ENCODE measurements at places on chromosomes 5 and 9.

- DNase-seq: no peak
Observed at GRCh38 chr5:16536246-16536645, 70.6 kb upstream of the ZNF622 start.

DNA sequence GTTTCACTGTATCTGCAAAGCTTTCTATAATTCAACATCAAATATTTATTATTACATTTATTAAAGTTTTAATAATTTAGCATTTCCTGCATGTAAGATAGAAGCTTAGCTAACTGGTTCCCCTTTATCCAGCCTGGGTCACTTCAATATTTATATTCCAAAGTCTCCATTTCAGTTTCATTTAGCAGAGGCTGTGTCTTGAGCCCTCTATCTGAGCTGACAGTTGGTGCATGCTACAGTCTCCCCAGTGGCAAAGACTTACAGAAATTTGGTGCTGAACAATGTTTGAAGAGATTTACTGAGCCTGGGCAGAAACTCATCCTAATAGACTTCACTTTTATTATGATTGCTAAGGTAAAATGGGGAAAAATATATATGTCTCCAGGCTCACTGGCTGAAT is 279.1 kb downstream of the TRIM32 start:
- DNase-seq: no peak

- no peak for DNase-seq
Observed at GRCh38 chr5:79225026-79225425, 10.9 kb upstream of the JMY start.

GRCh38 chr5:178182158-178182876 is 4.9 kb downstream of the GMCL2 start:
- no peak for DNase-seq

DNA sequence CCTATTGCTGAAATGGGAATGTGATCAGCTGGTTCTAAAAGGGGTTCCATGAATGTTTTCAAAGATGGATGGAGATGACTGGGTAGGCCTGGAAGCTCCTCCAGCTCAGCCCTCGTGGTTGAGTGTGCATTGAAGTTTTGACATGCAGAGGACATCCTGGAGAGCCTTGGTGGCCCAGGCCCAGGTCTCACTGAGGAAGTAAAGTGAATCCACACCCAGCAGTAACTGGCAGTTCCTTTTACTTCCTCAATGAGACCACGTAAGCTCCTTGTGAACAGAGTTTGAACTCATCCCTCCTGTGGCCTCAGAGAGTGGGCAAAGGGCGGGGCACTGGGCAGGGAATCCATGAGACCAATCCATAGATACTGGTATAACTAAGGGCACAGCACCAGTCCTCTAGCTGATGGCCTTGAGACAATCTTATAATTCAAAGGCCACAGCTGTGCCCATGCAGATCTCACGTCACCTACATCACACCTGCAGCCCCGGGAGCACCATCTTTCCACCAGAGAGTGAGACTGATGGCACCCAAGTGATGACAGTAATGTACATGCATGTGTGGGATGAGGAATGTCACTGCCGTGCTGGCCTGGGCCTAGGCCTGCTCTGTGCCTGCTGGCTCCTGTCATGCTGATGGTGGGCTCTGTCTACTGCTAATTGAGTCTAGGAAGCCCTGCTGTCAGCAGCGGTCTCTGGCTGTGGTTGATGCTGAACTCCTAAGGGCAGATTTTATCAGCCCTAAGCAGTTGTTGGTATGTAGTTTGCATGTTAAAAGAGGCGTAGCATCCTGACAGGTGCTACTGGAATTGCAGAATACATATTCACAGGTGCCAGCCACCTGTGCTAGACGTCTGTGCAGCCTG is 257.8 kb downstream of the FSTL4 start:
- DNase-seq: no peak

GRCh38 chr5:637581-638450 is 25.7 kb downstream of the CEP72 start:
- no peak for DNase-seq

- peak; percentile 80 for DNase-seq
Observed at GRCh38 chr5:68251386-68251785, 35.8 kb downstream of the PIK3R1 start.

- DNase-seq: no peak
Observed at GRCh38 chr9:588981-589380, 252.5 kb upstream of the DMRT1 start.

DNA sequence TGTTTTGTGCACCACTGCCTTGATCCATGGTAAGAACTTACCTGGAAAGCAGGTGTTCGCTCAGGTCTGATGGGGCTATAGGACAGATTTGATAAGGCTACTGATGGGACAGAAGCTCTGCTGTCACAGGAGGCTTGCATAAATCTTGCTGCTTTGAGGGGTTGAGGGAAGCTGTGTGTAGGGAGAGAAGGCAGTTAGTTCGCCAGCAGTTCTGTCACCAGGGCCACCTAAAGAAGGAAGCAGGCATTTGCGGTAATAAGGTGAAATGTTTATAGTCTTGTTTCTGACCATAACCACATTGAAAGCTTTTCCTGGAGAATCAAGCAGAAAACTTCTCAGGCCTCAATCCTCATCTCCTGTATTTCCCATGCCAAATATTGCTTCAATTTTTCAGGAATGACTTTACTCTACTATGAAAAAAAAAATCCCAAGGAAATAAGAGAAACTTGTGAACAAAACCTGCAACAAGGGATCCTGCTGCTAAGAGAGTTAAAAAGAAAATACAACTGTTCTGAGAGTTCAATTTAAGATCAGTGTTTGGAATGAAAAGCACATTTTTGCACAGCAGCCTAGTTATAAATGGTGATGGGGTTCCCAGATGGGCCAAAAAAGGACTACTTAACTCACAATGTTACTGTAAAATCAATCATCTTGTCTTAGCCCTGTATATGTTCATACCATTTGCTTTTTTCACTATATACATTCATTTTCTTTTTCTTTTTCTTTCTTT is 122.0 kb upstream of the RANBP3L start:
- DNase-seq: no peak

GRCh38 chr5:137478043-137478442 is 21.1 kb downstream of the SPOCK1 start:
- no peak for DNase-seq

DNA sequence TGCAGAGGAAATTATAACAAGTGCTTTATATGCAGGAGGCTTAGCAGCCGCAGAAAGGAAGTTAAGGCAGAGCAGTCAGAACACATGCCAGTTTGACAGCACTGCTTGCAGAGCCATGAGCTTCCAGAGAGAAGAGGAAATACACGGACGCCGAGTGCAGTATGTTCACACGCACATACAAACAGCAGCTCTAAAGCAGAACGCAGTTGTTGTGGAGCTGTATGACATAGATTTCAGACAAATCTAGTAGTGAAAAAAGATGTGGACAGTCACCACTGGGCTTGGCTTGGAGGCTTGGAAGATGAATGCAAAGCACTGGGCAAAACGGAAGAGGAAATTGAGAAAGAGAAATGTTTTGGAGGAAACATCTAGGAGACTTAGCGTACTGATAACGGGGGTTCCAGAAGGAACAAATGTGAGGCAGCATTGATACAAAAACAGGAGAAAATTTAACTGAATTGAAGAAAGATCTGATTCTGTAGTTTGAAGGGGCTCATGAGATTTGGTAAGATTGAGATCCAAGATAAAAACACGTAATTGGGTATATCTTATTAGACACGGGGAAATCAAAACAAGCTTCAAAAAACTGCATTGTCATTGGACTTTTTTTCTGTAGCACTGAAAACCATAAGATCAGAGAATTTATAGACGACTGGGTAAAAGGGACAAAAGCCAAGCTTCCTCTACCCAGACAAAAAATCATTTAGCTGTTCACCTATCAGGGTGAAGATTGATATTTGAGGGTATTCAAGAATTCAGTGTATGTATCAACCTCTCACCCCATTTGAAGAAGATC is 19.6 kb upstream of the ROPN1L start:
- no peak for DNase-seq

DNA sequence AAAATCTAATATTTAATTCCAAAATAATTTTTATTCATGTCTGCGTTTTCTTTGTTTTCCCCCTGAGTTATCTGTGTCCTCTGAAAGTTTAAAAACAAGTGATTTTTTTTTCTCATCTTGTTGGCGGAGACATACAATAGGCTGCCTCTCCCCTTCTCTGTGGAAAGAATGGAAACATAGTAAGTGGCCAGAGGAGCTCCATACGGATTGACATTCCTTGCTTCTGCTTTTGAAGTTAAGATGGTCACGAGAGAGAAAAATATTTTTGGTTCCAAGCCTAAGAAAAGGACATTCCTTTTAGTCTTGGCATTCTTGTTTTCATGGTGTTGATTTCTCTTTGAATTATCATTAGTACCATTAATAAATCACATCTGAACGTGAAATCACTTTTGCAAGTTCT is 28.3 kb downstream of the ZNF462 start:
- DNase-seq: no peak

GRCh38 chr5:160330212-160330611 is 17.8 kb upstream of the CCNJL start:
- DNase-seq: no peak

- no peak for DNase-seq
Observed at GRCh38 chr5:155270725-155271124, 257.2 kb downstream of the KIF4B start.

DNA sequence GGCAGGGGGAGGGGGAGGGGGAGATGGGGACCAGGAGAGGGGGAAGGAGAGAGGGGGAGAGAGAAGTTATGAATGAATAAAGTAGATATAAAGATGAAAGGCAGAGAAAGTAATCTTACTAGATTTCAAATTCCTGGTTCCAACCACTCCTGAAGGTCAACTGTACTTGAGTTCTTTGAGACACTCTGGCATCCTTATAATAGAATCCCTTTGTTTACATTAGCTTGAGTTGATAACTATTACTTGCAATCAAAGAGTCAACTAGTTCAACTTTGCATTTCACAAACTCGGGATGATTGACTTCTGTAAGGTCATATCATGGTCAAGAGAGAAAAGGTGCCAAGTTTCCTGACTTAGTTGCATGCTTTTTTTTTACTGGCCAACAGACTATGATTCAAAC is 42.2 kb downstream of the BAAT start:
- DNase-seq: no peak

GRCh38 chr5:73757416-73757815 is 131.4 kb downstream of the ARHGEF28 start:
- DNase-seq: no peak

- DNase-seq: no peak
Observed at GRCh38 chr9:122331523-122331927, 39.3 kb upstream of the PTGS1 start.

GRCh38 chr5:18395126-18396110 is 761.2 kb downstream of the TAF11L14 start:
- no peak for DNase-seq

DNA sequence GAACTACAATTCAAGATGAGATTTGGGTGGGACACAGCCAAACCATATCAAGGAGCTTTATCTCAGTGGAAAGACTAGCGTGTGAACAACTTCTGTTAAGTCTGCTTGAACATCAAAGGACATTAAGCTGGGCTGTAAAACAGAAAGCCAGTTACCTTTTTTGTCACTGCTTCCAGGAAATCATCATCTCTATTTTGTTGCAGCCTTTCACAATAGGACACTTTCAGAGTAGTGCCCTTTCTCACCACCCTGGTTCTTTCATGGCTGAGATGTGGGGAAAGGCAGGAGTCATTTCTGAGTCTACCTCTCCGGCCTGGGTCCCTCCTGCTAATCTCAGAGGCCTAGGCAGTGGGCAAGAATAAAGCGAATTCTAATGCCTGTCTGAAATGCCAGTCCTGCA is 96.2 kb upstream of the PPP1R2B start:
- DNase-seq: no peak

GRCh38 chr5:121870489-121870888 is 18.8 kb downstream of the FTMT start:
- no peak for DNase-seq

GRCh38 chr9:5892456-5893133 is 1.9 kb downstream of the MLANA start:
- no peak for DNase-seq

- DNase-seq: no peak
Observed at GRCh38 chr5:174693697-174694385, 30.5 kb upstream of the MSX2 start.

GRCh38 chr5:36421256-36421655 is 119.6 kb upstream of the RANBP3L start:
- no peak for DNase-seq

DNA sequence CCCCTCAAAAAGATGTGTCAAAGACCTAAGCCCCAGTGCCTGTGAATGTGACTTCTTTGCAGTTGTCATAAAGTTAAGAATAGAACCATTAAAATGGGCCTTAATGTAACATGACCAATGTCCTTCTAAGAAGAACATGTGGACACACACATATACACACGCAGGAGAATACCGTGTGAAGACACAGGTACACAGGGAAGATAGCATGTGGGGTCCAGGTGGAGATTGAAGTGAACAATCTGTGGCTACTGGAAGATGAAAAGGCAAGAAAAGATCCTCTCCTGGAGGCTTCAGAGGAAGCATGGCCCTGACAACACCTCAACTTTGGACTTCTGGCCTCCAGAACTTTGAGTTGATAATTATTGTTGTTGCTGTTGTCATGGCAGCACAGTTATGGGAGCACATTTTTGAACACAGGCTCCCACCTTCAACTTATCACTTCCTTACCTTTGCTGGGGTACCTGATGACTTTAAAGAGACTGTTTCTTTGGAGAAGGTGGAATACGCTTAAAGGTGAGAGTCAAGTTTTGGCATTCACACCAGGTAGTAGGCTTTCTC is 123.5 kb upstream of the ADCY2 start:
- no peak for DNase-seq

DNA sequence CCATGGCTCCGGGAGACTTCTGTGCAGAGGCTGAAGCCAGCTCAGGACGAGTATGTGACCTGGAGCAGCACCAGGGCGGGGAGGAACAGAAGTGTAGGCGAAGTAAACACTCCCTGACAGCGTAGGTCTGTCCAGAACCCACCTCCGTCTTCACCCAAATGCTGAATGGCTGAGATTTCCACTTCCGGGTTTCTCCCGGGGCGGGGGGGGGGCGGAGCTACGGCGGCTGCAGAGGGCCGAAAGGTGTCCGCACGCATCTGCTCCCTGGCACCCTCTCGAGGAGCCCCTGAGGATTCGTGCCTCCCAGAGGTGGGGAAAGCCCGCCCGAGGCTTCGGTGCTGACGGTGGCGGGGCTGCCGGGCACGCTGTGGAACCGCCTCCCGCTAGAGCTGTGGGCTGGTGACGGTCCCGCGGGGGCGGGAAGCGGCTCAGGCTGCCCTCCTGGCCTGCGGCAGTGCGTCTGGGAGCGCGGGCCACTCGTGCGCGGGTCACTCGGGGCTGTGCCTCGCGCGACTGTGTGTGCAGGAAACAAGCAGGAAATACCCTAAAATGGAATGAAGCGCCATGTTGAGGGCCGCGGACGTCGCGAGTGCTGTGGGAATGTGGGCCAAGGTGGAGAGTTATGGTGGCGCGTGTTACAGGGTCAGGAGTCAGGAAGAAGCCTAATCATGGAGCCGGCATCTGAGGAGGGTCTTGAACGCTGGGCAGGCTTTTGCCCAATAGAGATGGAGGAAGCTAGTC is 1425.4 kb downstream of the FOXD4L5 start:
- DNase-seq: peak; percentile 14

DNA sequence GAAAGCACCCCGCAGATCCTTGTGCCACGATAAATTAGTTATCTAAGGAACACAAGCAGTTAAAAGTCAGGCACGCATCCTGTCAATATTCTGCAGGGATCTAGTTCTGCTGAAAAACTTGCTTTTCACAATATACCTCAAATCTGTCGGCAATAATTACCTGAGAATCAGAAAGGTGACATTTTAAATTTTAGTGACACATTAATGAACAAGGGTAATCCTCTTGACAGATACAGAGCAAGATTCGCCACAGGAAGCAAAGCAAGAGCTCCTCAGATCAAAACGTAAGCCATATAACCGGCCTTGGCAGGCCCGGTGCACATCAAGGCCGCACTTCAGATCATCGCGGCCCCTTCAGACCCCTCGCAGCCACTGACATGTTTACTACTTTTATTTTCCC is 185.7 kb downstream of the ATPSCKMT start:
- DNase-seq: no peak

GRCh38 chr9:1353291-1353690 is 303.1 kb downstream of the DMRT2 start:
- no peak for DNase-seq

Data from activated CD4-positive, alpha-beta T cell treated with anti-CD3 and anti-CD28 coated beads for 4 hours (primary cell).